ENCODE measurements at places on chromosomes 4 and X. TPM values are rescaled to one million over a fixed set of nuclear protein-coding genes. Genes with fewer than 3 reads are reported as not detected.

Gene IKBKG
- 33.4 TPM for total RNA-seq

Gene P2RY4
- 0.23 TPM for total RNA-seq

Gene CTPS2
- 10.7 TPM for total RNA-seq

Gene TRPC5OS
- not detected for total RNA-seq

Gene PFKFB1
- not detected for total RNA-seq

Gene WDR17
- 3.2 TPM for total RNA-seq

Gene FUNDC1
- 8.3 TPM for total RNA-seq

Gene NPNT
- total RNA-seq, result 263 TPM

Gene TSPAN6
- 13.9 TPM for total RNA-seq

Gene ARSH
- total RNA-seq, result not detected

Gene CLGN
- 0.93 TPM for total RNA-seq

Gene GAGE12J
- total RNA-seq, result not detected

Gene OTUD5
- total RNA-seq, result 42.6 TPM

Gene SLITRK4
- 0.58 TPM for total RNA-seq

Gene SLC10A4
- total RNA-seq, result 3.1 TPM

Gene MTMR8
- 1.9 TPM for total RNA-seq

Gene ADGRG4
- total RNA-seq, result 0.06 TPM

Gene JADE3
- 10.1 TPM for total RNA-seq

Gene NKX3-2
- not detected for total RNA-seq

Gene DMD
- 24.7 TPM for total RNA-seq

Measured in upper lobe of right lung (tissue), 1 donor.